Left lung (tissue), 14 donors: ENCODE measurements at places on chromosomes 5 and 9. TPM values are rescaled to one million over a fixed set of nuclear protein-coding genes. Genes with fewer than 3 reads are reported as not detected.

GRCh38 chr5:13511442-13511841 is 433.0 kb downstream of the DNAH5 start:
- no peak for DNase-seq

GRCh38 chr5:92640340-92640739 is 940.7 kb downstream of the NR2F1-AS1 start:
- no peak for DNase-seq

GRCh38 chr5:92956886-92957285 is 624.1 kb downstream of the NR2F1-AS1 start:
- no peak for DNase-seq

DNA sequence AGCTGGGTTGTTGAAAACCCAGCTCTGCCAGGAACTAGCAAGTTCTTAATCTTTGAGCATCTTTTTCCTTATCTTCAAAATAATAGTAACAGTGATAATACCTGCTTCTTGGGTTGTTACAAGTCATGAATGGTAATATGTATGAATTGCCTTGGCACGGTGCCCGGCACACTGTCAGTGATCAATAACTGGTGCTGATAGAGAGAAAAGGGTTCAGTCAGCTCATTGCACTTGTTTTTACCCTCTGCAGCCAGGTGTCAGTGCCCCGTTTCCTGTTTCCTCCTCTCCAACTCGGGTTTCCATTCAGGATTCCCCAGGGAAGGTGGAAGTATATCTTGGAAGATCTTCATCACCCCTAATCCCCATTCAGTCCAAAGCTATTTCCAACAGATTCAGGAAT is 15.8 kb upstream of the NIPAL4 start:
- no peak for DNase-seq

DNA sequence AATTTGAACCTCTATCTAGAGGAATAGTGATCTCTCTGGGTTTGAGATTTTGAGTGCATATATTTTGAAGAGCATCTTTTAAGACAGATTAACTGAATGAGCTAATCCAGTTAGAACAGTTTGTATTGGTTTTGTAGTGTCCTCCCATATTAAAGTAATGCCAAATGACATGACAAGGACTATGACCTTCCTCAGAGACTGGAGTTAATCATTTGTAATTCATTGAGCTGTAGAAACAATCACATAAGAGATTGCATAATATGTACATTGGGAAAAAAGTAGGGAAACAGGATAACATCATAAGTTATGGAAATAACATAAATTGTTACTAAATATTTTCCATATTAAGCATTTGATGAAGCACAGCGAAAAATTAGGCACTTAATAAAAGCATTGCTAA is 45.8 kb upstream of the PRDM9 start:
- no peak for DNase-seq

DNA sequence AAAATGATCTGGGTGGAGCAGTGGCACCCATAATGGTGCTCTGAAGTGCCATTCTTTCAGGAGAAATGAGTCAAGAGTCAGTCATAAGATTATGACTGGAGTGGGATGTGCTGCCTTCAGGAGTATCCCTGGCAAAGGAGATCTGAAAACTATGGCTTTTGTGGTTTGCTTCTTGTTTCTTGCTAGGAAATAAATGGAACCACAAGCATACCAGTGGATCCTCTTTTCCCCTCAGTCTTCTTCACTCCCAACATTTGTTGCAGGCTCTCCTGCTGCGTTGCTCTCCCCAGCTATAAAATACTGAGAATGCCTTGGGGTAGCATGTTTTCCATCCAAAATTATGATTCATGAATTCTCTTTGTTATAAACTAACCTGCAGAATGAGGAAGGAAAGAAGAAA is 199.1 kb downstream of the NNT start:
- no peak for DNase-seq

GRCh38 chr9:132645711-132646110 is 24.1 kb downstream of the DDX31 start:
- DNase-seq, result no peak

DNA sequence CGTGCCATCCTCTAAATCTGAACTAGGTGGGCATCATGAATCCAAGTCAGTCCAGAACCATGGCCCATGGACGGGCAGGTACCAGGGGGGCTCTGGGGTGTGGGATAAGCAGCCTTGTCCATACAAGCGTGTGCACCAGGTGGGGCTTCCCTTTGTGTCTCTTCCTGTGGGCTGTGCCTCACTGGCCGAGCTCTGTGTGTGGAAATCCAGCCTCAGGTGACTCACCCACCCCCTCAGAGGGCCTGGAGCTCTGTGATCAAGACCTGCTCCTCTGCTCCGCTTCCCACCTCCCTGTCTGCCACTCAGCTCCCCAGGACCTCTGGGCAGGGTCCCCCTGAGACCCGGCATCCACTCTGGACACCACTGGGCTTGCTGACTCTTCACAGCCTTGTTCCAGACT is 33.0 kb downstream of the GADD45G start:
- DNase-seq, result no peak

- no peak for DNase-seq
Measured at GRCh38 chr9:134834217-134834956, 46.2 kb upstream of the FCN2 start.

DNA sequence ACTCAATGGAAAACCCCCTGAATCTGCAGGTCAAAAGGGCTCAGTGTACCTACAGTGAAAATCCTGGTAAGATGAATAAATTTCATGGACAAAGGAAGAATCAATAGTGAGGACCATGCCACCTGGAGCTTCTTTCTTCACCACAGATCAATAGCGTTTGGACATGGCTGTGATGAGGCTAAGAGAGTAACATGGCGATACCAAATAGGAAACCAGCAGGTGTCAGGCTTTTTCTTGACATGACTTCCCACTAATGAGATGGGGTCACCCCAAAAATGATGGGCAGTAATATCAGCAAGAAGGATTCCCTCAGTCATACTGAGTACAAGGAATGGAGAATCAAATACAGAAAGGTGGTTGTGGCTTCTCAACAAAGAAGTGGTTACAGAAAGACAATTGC is 208.5 kb upstream of the PLPPR1 start:
- DNase-seq, result no peak

FRMD3 gene
- 2.6 TPM for polyA plus RNA-seq

SEMA6A gene
- polyA plus RNA-seq, result 43.1 TPM

PCDHA2 gene
- 0.37 TPM for polyA plus RNA-seq

TMEM174 gene
- not detected for polyA plus RNA-seq

FBP1 gene
- polyA plus RNA-seq, result 23.8 TPM

UBE2R2 gene
- 60.6 TPM for polyA plus RNA-seq

UCK1 gene
- polyA plus RNA-seq, result 28.2 TPM

NEURL1B gene
- polyA plus RNA-seq, result 29.8 TPM
